T47D (cell line): ENCODE measurements at places on chromosomes 13 and 19.

DNA sequence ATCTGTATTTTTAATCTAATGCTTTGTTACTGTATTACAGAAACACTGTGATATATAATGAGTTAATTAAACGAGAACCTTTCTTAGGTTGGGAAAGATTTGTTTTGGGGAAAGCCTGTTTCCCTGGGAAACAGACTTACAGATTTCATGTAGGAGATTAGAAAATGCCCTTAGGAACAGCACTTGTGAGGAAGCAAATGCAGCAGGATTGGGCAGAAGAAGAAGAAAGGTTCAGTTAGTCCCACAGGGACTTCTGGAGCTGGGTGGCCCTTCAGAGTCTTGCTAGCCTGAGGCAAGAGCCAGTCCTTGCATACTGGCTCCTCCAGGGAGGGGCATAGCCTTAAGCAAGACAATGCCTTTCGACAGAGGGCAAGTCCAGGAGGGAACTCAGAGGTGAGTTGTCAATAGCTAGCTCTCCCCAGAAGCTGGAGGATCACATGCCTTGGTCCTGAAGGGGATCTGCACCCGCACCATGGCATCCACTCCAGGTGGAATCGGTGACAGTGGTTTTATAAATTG, 36.8 kb downstream of the N4BP2L1 start:
- DNase-seq, result peak; percentile 12

- DNase-seq, result peak; percentile 61
Observed at GRCh38 chr19:16386619-16387240, 62.1 kb downstream of the KLF2 start.

DNA sequence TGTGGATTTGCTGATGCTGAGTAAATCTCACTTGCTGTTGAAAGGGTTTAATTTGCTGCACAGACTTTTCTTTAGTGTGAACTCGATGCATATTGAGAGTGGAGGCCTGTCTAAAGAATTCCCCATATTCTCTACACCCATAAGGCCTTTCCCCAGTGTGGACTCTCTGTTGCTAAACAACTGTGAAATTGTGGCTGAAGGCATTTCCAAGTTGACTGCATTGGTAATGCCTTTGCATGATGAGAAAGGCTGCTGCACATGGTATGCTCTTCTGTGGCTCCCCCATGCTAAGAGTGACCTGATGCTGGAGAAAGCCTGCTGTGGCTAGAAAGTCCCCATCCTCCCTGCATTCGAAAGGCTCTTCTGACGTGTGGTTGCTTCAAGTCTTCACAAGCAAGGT, 6.6 kb upstream of the ZNF599 start:
- DNase-seq, result no peak

GRCh38 chr13:86087244-86087643, 288.0 kb upstream of the SLITRK6 start:
- DNase-seq, result no peak

GRCh38 chr19:10421240-10422045, 1.1 kb downstream of the PDE4A start:
- DNase-seq, result no peak

- DNase-seq, result peak; percentile 36
Observed at GRCh38 chr13:93233997-93234416, 7.4 kb downstream of the GPC6 start.

DNA sequence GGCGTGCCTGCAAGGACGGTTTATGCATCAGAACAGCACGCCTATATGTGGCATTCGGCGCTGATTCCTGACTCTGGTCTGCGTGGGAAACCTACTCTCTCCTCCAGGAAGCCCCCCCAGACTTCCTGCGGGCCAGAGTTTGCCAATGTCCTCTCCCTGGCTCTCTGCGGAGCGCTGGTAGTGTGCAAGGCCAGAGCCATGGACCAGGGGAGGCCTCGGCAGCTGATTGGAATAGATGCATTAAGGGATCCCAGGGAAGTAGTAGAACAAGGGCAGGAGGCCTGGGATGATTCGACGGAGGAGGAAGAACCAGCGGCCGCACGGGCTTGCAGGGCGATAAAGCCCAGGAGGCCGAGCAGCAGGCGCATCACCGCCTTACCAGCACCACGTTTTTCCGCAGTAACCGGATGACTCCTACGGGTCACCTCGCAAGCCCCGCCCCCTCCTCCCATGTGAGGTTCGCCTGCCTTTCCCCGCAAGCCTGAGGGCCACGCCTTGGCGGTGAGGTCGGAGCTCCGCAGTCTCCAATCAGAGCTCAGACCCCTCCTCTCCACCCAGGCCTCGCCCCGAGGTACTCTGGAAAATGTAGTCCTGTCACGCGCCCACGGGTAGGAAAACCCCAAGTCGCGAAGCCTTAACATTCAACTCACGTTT, 5.0 kb downstream of the CLEC11A start:
- no peak for DNase-seq

DNA sequence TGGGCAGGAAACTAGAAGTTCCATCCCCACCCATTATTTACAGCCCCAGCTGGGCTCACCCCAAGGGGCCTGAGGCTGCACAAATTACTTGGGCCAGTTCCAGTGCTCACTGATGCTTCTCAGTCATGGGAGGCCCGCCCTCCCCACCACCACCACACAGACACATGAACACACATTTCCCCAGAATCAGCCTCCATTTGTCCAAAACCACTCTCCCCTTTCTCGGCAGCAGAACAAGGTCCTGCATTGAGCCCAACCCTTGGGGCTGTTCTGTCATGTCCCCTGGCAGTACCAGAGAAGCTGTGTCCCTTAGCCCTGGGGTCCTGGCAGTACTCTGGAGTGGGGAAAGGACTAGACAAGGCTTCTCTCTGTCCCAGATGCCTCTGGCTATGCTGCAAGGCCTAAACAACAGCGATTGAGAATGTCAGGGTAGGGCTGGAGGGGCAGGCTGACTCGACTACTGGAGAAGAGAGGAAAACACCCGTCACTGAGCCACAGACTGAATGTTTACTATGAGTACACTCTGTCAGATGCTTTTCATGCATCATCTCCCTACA, 21.8 kb downstream of the SAMD4B start:
- DNase-seq, result no peak

DNA sequence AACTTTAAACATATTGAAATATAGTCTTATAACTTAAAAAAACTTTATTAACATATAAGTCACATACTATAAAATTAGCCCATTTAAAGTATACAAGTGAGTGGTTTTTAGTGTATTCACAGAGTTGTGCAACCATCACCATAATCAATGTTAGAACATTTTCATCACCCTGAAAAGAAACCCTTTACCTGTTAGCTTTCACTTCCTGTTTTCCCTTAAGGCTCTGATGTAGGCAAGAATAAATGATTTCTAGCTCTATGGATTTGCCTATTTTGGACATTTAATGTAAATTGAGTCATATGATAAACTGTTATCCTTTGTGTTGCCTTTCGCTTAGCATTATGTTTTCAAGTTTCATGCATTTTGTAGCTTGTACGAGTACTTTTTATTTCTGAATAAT, 15.6 kb downstream of the ZNF568 start:
- DNase-seq, result no peak

- DNase-seq, result no peak
Observed at GRCh38 chr13:44287958-44288357, 85.7 kb upstream of the SERP2 start.

DNA sequence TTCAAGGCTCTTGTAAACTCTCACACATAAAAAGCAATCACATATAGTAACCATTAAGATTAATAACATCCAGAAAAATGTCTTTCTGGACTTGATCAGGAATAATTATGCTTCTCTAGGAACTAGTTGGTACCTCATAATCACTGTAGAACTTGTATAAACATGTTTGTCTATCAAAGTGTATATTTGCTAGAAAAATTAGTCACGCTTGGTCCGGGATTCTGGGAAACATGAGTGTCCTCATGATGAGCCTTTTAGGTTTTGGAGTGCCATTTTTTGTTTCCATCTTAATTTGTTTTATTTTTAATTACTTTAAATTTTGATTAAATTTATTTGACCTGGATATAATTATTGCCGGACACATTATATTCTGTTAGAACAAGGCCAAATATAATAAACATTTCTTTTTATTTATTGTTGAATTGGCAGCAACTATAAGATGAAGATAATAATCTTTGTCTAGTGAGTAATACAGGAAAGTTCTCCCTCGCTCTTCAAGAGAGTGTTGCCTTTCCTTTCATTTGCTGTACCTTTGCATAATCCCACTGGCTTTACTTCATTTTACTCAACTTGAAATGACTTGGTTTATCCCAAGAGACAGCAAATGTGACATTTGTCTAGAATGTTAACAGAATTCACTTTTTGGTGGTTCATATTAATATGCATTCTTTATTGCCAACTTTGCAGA, 207.0 kb downstream of the NALCN start:
- DNase-seq, result no peak

DNA sequence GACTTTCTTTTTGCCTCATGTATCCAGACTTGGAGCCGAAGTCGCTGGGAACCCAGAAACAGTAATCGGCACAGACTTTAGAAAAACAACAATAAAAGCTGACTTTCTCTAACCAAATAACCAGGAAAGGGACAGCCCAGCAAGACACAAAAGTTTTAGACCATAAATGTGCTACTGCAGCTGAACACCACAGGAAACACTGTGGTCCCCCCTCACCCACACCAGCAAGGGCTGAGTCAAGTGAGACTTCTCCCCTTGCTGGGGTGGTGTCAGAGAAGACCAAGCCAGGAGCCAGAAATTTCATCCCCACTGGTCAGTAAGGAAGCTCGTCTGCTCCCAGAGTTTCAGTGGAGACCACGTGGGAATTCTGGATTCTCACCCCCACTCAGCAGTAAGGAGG, 70.6 kb downstream of the ESD start:
- no peak for DNase-seq

DNA sequence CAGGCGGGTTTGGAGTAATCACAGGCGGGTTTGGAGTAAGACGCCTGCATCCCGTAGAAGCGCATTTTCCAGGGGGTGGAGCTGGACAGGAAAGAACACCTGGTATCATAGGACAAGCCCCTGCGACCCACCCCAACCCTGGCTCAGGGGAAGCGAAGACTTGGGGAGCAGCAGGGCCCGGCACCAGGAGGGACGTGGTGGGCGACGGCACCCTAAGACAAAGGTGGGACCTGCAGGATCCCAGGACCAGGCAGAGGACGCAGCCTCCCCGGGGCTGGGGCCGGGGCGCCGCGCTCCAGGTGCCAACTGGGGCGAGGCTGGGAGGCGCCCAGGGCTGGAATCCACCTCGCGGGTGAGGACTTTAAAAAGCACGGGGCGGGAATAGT, 520 bp downstream of the ZNF600 start:
- no peak for DNase-seq

GRCh38 chr19:47152205-47152604, 21.6 kb downstream of the SAE1 start:
- DNase-seq, result no peak

- no peak for DNase-seq
Observed at GRCh38 chr13:104595511-104595910, 1529.3 kb upstream of the SLC10A2 start.

- no peak for DNase-seq
Observed at GRCh38 chr19:3405261-3405653, 38.9 kb downstream of the NFIC start.
